ENCODE measurements at places on chromosomes 6 and 20.

GRCh38 chr6:87907521-87907920 is 140.1 kb upstream of the SPACA1 start:
- no peak for DNase-seq

GRCh38 chr20:35856866-35857265 is 85.1 kb downstream of the PHF20 start:
- no peak for DNase-seq

GRCh38 chr6:139779988-139780774 is 405.7 kb upstream of the CITED2 start:
- DNase-seq, result no peak

DNA sequence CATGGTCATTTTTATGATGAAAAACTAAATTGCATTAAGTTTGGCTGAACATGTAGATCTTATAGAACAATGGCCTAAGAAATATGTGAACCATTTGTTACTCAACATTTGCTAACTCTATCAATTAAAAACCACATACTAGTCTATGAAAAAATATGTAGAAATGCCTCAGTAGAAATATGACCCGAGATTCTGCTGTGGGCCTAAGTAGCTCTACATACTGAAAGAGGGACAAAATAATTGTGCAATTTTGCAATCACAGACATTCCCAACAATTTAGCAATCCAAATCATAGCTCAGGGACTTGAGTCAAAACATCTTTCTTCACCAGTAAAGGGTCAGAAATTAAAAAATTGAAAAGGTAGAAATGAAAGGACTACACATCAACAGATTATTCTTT is 619.0 kb downstream of the FRK start:
- no peak for DNase-seq

GRCh38 chr6:134806180-134806798 is 143.6 kb downstream of the ALDH8A1 start:
- no peak for DNase-seq

- DNase-seq, result no peak
These were observed 171.8 kb upstream of the COL21A1 start for GRCh38 chr6:56419191-56419590.

GRCh38 chr6:144793744-144794143 is 508.6 kb downstream of the UTRN start:
- no peak for DNase-seq

DNA sequence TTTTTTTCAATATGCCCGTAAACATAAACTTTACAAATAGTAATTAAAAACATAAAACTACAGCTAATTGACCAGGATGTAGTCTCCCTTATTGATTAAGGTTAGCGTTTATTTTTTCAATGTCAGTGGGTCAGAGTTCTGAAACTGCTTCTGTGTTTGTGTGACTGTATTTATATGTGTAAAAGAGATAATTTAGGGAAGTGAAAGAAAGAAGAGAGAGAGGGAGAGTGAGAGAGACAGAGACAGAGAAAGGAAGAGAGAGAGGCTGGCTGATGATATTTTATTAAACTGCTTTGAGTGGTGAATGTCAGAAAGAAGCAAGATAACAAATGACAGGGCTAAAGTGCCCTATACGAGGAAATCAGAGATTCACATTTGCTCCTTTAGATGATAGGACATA is 266.1 kb upstream of the PTCHD4 start:
- no peak for DNase-seq

GRCh38 chr6:74607934-74608333 is 597.9 kb downstream of the COL12A1 start:
- DNase-seq, result no peak

DNA sequence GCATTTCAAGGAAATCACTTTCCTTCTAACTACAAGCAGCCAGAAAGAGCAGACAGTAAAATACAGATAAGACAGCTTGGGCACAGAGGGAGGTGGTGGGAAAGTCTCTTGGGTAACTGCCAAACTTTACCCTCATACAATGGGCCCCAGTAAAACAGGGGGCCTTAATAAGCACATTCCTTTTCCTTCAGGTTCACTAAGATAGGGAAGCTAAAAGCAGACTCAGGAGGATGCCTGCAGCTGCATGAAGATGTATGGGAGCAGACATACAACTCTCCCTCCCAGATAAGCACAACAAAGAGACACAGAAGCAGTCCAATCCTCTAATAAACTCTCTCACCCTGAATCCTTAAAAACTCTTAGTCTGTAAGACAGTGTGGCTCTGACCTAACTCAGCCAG is 49.0 kb downstream of the SIM1 start:
- no peak for DNase-seq

GRCh38 chr6:129448965-129449364 is 261.0 kb downstream of the ARHGAP18 start:
- no peak for DNase-seq

- DNase-seq, result no peak
These were observed at the start of gene CAP2 for GRCh38 chr6:17392978-17393891. Gene CAP2 (plus strand): TSS chr6:17393595. CDS start chr6:17421556, 27,961 bp downstream.

DNA sequence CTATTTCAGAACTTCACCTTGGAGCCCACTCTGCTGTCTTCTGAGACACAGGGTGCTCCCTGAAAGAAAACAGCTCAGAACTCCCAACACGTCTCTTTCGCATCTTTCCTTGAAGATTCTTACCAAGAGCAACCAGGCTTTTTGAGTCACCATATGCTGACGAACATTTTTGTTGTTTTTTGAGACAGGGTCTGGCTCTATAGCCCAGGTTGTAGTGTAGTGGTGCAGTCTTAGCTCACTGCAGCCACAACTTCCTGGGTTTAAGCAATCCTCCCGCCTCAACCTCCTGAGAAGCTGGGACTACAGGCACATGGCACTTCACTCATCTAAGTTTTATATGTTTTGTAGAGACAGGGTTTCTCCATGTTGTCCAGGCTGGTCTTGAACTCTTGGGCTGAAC is 68.5 kb downstream of the TRMT11 start:
- no peak for DNase-seq

DNA sequence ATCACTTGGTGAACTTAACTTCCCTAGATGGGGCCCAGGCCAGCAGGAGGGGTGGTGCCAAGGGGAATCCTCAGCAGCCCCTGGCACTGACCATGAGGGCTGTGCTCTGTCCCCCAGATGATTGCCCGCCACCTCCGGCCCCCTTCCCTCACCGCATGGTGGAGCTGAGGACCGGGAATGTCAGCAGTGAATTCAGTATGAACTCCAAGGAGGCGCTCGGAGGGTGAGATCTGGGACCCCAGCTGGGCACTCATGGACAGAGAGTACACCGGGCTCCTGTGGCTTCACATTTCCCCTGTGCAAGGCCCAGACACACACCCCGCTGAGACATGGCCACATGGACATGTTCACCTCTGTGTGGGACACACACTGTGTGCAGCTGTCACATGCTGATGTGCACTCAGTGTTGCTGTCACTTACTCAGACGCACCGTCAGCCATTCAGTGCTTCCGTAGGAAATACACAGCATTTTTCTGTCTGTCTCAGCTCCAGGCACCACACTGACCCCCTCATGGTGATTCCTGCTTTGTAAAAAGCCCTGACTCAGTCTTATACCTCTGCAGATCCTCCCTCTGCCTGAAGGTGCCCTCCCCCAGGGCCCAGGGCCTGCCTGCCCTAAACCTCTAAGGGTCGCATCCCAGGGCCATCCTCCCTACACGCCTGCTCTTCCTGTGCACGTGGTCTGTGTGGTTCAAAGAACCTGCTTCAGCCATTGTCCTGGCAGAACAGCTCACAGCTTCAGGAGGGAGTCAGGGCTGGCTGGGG is 4.4 kb downstream of the MYLK2 start:
- DNase-seq, result no peak

DNA sequence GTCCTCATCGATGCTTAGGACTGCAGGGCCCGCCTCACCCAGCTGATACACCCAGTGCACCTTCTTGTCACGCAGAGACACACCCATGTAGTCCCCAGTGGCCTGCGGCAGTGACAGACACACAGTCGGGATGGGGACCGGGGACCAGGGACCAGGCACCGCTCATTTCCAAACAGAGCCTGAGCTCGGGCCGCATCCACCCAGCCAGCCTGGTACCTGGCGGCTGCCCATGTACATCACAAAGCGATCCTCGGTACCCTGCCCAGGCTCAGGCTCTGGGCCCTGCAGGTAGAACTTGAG is 11.5 kb downstream of the ADRM1 start:
- DNase-seq, result no peak

DNA sequence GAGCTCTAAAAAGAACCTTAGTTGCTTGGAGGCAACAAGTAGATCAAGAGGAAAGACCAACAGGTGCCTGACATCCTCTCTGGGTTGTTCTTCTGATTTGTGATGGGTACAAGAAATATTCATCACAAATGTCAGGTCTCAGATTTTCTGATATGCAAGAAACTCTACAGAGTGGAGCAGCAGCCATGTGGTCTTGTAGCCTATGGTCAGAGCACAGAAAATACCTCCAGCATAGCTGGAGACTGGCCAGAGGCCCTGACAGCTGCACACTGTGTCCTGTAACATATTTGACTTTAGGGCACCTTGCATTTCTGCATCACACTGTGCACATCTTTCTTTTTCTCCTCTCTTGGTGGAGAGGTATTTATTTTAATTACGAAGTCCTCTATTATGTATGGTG is 116.3 kb downstream of the GMPR start:
- DNase-seq, result no peak
